ENCODE measurements at places on chromosomes 5 and 9. TPM values are rescaled to one million over a fixed set of nuclear protein-coding genes. Genes with fewer than 3 reads are reported as not detected.

PCDHA12 gene
- 0.16 TPM for total RNA-seq

PCDHGC4 gene
- 6.3 TPM for total RNA-seq

PCDHGA7 gene
- total RNA-seq, result 7.2 TPM

FBP2 gene
- total RNA-seq, result not detected

GRXCR2 gene
- not detected for total RNA-seq

TRPM6 gene
- 0.12 TPM for total RNA-seq

LMX1B gene
- total RNA-seq, result under 0.01 TPM

ZNF354C gene
- total RNA-seq, result 9.4 TPM

WDR38 gene
- total RNA-seq, result not detected

KCNV2 gene
- total RNA-seq, result not detected

PCDHA1 gene
- under 0.01 TPM for total RNA-seq

ROR2 gene
- total RNA-seq, result 26.4 TPM

ANAPC2 gene
- total RNA-seq, result 23.5 TPM

PAEP gene
- not detected for total RNA-seq

ALDH7A1 gene
- 24.7 TPM for total RNA-seq

GFI1B gene
- total RNA-seq, result not detected

OLFML2A gene
- 47.6 TPM for total RNA-seq

BTNL8 gene
- not detected for total RNA-seq

HTR1A gene
- not detected for total RNA-seq

CSNK1G3 gene
- total RNA-seq, result 69.6 TPM

NRARP gene
- not detected for total RNA-seq

PCDHB3 gene
- 1.2 TPM for total RNA-seq

RFK gene
- 18.5 TPM for total RNA-seq

DBH gene
- total RNA-seq, result not detected

SPATA31D4 gene
- not detected for total RNA-seq

TEX48 gene
- total RNA-seq, result not detected

PITX1 gene
- 0.81 TPM for total RNA-seq

RETREG1 gene
- total RNA-seq, result 29.4 TPM

PDGFRB gene
- 543 TPM for total RNA-seq

ORM2 gene
- total RNA-seq, result not detected
